ENCODE measurements at places on chromosomes 13 and 19.

GRCh38 chr19:44539236-44539826, 9.9 kb upstream of the CEACAM20 start:
- DNase-seq: no peak

GRCh38 chr19:17441241-17442021, 7.0 kb downstream of the TMEM221 start:
- DNase-seq: no peak

DNA sequence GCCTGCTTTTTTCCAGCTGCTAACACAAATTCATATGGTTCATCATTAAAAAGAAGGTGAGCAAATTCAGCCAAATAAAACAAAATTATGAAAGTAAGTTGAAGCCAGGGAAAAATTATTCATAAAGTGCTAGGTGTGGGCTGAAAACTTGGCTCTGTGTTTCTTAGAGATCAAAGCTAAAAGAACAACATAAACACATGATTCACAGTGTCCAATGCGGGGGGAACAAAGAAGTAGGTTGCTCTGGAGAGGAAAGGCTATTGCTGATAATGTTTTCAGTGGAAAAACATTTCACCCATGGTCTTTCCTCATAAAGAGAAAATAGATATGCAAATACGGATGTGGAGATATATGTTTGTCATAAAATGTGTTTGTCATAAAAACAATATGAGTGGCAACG, 1691.5 kb upstream of the SLC10A2 start:
- no peak for DNase-seq

DNA sequence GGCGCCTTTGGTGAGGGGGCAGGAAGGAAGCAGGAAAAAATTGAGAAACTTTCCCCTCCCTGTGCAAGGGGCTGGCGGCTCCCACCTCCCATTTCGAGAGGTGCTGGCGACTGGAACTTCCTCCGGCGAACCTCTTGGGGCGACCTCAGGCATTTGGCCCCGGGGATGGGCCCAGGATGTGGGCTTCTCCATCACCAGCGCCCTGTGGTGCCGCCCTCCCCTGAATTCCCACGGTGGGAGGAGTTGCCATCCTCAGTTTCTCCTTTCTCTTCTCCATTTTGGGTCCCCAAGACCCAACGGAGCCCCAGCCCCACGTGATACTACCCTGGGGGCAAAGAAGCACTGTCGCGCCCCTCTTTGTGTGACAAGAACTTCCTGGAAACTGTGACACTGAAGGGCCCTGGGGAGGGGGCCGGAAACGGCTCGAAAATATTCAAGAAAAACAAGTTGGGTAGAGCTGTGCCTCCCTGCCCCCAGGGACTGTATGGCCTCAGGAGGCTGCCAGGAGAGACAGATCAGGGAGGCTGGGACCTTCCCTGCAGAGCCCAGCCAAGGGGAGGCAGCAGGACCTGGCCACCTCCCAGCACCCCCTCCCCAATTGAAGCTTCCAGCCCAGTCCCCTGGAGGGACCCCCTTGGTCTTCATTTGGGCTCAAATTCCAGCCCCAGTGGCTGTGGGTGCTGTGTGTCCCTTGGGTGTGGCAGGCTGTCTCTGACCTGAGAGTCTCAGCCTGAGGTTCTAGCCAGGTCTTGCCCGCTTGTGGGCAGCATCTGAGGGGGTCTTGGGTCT, 16.2 kb upstream of the AP1M2 start:
- no peak for DNase-seq

DNA sequence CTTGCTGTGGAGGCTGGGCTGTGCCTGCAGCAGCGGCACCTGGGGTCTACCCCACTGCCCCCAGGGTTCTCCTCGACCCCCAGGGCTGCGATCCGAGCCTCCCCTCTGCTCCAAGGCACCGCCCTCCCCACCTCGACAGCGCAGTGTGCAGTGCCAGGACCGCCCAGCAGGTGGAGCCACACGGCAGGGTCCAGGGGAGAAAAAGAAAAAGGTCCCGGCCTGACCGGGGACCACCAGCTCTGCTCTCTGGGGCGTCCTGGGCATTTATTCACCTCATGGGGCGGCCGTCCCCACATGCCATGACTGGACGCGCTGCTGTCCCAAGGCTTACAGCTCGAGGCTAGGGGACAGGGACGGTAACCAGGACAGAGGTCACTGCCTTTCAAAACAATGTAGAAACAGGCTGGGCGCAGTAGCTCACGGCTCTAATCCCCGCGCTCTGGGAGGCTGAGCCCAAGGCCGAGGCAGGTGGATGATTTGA, 10.6 kb downstream of the REXO1 start:
- peak; percentile 9 for DNase-seq

DNA sequence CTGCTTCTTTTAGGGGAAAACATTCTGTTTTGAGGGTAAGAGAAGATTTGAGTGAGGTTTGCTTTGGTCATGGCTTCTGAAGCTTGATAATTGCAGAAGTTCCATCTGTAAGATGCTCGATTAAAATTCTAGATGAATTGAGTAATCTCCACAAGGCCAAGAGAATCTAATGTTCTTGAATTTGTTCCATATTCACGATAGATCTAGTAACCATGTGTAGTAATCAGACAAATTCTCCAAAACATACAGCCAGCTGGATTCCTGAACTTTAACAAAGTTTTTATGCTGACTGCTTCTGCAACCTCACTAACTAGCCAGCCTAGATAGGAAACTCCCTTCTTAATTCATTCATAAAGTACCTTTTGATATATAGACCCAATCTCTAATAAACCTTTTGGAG, 92.7 kb downstream of the COL4A2 start:
- no peak for DNase-seq

- no peak for DNase-seq
Measured at GRCh38 chr19:12485571-12485970, 955 bp upstream of the ZNF709 start.

GRCh38 chr19:5966941-5967340, 11.0 kb downstream of the RANBP3 start:
- DNase-seq: no peak

Measured in NCI-H345 (cell line).